Stomach (tissue), 19 donors: ENCODE measurements at places on chromosomes 1 and 21. TPM values are rescaled to one million over a fixed set of nuclear protein-coding genes. Genes with fewer than 3 reads are reported as not detected.

Gene ATF6
- 22.7 TPM for total RNA-seq

Gene PRAMEF8
- total RNA-seq: not detected

Gene RHD
- 0.18 TPM for total RNA-seq

Gene CYP4B1
- total RNA-seq: 5.1 TPM

DNA sequence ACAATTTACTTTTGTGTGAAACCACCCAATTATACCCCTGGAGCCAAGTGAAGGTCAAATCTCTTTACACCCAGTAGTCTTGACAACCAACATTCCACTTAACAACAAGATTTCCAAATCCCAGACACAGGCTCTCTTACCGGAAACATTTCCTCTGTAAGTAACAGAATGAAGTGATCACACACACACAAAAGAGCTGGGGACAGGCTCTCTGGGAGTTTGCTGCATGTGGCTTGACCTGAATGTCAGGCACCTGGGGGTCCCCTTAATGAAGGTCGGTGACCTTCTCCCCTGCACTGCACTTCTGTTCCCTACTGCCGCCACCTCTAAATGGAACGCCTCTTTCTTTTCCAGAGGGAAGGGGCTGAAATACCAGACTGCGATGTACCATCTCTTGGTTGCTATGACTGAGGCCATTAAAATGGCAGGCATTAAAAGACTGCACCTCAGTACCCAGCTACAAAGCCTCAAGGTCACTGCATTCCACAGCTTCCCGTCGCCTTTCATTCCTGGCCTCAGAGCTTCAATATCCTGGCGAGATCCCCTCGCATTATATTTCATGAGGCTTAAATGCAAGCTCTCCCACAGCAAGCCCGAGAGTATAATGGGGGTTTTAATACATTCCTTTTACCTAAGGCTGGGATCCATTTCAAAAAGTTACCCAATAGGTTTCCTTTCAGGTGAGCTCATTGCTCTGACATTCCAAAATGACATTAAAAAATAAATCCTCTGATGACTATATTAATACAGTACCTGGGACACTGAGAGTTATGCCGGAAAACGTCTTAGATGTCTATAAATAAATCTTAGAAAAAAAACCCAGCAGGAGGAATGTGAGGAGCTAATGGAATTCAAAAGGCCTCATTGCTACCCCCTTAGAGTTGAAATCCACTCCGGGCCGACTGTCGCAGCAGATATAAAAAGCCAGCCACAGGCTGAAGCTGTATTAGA is 90.9 kb upstream of the DIRAS3 start:
- peaks cover 25% of the 10 kb centered on the region for H3K4me1 ChIP-seq
- no peaks in the 10 kb centered on the region for H3K27me3 ChIP-seq
- H3K4me3 ChIP-seq: no peak overlapping the region
- H3K36me3 ChIP-seq: no peaks in the 10 kb centered on the region
- DNase-seq: no peak
- no peak overlapping the region for H3K27ac ChIP-seq

GRCh38 chr1:243956450-243956849 is 94.6 kb upstream of the ZBTB18 start:
- H3K27ac ChIP-seq: no peak overlapping the region
- H3K4me3 ChIP-seq: no peak overlapping the region
- no peaks in the 10 kb centered on the region for H3K4me1 ChIP-seq

GRCh38 chr1:185271921-185272320 is 45.1 kb downstream of the IVNS1ABP start:
- no peak overlapping the region for H3K4me3 ChIP-seq
- H3K27me3 ChIP-seq: no peaks in the 10 kb centered on the region
- peaks cover 3% of the 10 kb centered on the region for H3K36me3 ChIP-seq
- DNase-seq: no peak
- H3K27ac ChIP-seq: no peak overlapping the region

DNA sequence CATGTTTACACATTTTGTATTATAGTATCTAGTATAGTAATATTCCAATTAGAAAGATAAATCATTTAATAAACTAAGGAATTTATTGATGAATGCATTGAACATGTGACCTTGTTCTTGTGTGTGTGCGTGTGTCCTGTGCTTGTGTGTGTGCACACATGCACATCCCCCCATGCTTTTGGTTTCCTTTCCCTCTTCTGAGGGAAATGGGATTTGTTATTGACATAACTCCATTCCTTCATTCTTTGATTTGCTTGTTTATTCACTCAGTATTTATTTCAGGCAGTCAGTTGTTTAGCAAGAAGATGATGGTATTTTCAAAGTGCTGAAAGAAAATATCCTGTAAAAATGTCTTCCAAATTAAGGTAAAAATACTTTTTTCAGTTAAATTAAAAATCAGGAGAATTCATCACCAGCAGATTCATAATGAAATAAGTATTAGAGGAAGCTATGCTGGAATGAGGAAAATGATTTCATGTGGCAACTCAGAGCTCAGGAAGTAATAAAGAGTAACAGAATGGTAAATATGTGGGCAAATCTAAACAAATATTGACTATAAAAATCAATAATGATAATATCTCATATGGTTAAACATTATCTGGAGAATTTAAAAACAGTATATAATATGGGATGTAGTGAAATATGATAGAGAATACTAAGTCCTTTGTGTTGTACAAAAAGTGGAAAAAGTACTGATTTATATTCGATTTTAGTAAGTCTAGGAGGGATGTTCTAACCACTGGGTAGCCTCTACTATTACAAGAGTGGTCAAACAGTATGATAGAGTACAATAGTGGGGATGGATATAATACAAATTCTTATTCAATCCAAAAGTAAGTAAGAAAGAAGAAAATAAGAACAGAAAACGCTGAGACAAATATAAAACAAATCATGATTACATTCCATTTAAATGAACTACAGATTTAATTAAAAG is 35.2 kb upstream of the SIPA1L2 start:
- H3K4me1 ChIP-seq: no peaks in the 10 kb centered on the region
- no peaks in the 10 kb centered on the region for H3K36me3 ChIP-seq
- H3K27ac ChIP-seq: no peak overlapping the region
- no peak for DNase-seq
- no peak overlapping the region for H3K4me3 ChIP-seq

DNA sequence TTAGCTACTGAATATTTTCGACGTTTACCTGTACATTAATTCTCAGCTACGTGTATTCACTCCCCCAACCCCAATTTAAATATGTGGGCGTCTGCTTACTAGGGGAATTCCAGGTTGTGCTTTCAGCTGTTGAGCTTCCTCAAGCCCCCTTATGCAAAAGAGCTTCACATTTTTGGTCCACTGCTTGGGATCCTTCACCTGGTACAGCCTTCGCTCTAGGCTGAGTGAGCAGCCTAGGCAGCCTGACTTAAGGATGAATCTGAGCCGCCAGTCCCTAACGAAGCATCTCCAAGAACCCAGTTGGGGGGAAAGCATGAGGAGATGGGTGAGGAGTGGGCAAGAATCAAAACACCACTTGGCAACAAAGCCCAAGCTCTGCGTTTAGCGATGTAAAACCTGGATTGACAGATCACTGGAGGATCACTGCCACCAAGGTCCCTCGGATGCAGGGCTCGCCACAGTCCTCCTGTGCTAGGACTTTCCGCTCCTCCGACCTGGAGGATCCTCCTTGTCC is 674 bp downstream of the BCL10 start:
- no peaks in the 10 kb centered on the region for H3K36me3 ChIP-seq
- H3K27ac ChIP-seq: peak overlapping the region; percentile 91
- peak overlapping the region; percentile 69 for H3K4me3 ChIP-seq

DNA sequence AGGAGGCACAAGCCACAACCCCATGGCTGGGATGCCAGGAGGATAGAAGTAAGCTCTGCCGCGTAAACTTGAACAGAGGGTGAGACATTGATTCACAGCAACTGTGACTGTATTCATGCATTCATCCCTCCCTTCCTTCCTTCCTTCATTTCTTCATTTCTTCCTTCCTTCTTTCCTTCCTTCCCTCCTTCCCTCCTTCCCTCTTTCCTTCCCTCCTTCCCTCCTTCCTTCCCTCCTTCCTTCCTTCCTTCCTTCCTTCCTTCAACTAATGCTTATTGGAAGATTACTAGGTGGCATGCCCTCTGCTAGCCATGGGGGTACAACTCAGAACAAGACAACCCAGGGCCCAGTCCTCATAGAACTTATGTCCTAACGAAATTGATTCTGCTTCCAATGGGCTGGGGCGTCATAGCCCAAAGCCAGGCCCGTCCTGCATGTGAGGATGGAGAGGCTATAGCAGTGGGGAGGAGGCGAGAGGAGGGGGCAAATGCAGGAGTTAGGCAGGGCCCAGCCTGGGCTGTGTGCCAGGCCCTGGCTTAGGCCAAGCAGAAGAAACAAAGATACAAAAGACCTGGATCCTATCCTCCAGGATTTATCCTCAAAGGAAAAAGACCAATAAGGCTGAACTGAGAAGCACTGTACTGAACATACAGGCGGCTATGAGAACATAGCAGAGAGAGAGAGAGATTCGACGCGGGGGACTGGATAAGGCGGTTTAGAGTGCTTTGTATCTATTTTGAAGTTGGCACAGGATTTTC is 24.4 kb upstream of the PAXBP1 start:
- no peaks in the 10 kb centered on the region for H3K36me3 ChIP-seq
- no peak overlapping the region for H3K27ac ChIP-seq
- no peaks in the 10 kb centered on the region for H3K4me1 ChIP-seq

DNA sequence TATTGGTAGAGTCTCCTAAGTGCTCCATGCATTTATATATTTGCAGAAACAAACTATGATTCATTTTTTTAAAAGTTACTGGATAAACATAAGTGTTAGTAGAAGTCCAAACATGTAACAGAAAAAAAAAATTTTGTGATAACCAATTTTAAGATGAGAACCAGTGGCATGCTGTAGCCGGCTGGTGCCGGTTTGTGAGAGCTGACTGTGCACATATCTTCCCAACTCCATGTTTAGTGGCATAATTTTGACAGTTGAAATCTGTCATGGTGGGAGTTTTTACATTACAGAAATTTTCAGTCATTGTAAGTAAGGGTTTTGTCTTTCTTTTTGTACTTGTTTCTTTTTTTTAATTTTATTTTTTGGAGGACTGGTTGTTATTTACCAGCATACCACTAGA is 141.2 kb downstream of the TTLL7 start:
- H3K4me3 ChIP-seq: no peak overlapping the region
- H3K36me3 ChIP-seq: no peaks in the 10 kb centered on the region
- H3K27me3 ChIP-seq: no peaks in the 10 kb centered on the region
- no peaks in the 10 kb centered on the region for H3K4me1 ChIP-seq
- no peak for DNase-seq

- H3K4me3 ChIP-seq: no peak overlapping the region
- no peak for DNase-seq
- peaks cover 7% of the 10 kb centered on the region for H3K4me1 ChIP-seq
- no peak overlapping the region for H3K27ac ChIP-seq
Measured at GRCh38 chr1:31732751-31733289, 29.0 kb upstream of the COL16A1 start.

DNA sequence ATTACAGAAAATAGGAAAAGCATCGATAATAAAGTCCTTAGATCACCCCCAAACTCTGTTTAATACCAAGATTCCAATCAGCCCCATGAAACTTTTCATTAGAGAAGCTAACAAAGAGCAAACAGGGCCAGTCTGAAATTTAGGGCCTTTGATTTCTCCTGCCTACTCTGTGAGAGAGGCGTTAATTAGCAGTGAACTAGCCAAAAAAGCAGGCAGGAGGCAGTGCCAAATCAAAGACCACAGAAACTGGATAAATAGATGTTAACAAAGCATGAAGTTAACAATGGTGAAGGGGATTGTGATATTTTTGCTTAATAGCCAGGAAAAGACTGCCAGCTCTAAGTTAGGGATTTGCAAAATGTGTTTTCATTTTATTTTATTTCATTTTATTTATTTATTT is 11.2 kb downstream of the TAF5L start:
- H3K4me1 ChIP-seq: no peaks in the 10 kb centered on the region
- no peak overlapping the region for H3K4me3 ChIP-seq
- H3K27me3 ChIP-seq: no peaks in the 10 kb centered on the region
- no peak for DNase-seq

DNA sequence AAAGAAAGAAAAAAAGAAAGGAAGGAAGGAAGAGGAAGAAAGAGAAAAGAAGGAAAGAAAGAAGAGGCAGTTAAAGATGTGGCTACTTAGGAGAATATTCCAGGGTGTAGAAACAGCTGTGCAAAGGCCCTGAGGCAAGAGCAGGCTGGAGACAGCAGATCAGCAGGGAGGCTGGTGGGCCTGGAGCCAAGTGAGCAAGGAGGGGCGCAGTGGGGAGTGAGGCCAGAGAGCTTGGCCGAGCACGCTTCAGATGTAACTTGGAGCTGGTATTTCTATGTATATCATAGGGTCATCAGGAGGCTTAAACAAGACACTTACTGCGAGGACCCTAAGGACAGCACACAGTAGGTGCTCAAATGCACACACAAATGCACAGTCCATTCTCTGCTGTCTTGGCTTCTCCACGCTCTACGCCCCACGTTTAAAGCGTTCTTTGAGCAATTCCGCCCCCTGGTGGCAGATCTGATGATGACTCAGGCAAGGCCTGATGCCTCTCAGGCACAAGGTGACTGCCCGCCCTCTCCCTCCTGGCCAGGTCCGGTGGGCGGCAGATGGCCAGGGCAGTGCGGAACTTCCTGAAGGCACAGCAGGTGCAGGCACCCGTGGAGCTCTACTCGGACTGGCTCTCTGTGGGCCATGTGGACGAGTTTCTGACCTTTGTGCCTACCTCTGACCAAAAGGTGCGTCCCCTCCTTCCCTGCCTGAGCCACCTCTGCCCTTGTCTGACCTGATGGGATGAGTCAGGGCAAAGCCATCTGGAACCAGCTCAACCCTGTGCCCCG is 11.9 kb upstream of the PADI3 start:
- no peak overlapping the region for H3K27ac ChIP-seq
- no peaks in the 10 kb centered on the region for H3K27me3 ChIP-seq

DNA sequence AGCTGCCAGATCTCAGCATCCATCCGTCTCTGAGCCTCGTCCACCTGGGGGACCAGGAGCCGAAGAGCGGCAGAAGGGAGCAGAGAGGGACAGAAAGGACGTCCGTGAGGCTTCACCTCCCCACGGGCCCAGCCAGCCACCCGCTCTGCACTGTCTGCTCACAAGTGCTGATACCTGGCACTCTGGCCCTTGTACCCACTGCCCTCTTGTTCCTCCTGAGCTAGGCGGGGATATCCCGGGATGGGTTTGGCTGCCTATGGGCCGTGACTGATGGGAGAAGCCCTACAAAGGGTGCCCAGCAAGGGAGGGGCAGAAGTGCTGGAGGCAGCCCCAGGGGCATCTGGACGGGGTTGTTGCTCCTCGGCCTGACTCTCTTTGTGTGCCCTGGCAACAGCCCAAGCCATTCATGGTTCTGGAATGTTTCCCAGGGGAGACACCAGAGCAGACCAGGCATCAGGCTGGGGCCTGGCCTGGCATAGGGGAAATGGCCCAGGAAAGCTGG is 57.6 kb downstream of the LDLRAD2 start:
- H3K4me3 ChIP-seq: no peak overlapping the region
- DNase-seq: peak; percentile 94
- H3K4me1 ChIP-seq: peaks cover 51% of the 10 kb centered on the region
- no peaks in the 10 kb centered on the region for H3K27me3 ChIP-seq
- H3K36me3 ChIP-seq: peaks cover 83% of the 10 kb centered on the region
- peak overlapping the region; percentile 79 for H3K27ac ChIP-seq

DNA sequence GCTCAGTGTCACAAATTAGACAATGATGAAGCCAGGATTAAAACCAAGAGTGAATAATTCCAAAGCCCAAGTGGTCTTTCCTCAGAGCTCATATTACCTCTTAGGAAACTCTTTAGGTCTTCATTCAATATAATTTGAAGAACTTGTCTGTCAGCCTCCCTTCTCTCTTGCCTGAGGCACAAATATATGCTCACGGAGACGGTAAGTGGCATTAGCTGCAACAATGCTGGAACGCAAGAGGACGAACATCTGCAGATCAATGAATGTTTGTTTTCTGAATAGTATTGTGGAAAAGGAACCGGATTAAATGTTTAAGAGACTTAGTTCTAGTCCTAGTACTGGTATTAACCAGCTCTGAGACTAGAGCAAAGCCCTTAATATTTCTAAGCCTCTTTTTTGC is 39.7 kb upstream of the LYST start:
- no peaks in the 10 kb centered on the region for H3K36me3 ChIP-seq
- H3K4me3 ChIP-seq: no peak overlapping the region
- H3K27me3 ChIP-seq: no peaks in the 10 kb centered on the region
- no peak overlapping the region for H3K27ac ChIP-seq
